T-helper 1 cell (primary cell): ENCODE measurements at places on chromosomes 13 and 19.

DNA sequence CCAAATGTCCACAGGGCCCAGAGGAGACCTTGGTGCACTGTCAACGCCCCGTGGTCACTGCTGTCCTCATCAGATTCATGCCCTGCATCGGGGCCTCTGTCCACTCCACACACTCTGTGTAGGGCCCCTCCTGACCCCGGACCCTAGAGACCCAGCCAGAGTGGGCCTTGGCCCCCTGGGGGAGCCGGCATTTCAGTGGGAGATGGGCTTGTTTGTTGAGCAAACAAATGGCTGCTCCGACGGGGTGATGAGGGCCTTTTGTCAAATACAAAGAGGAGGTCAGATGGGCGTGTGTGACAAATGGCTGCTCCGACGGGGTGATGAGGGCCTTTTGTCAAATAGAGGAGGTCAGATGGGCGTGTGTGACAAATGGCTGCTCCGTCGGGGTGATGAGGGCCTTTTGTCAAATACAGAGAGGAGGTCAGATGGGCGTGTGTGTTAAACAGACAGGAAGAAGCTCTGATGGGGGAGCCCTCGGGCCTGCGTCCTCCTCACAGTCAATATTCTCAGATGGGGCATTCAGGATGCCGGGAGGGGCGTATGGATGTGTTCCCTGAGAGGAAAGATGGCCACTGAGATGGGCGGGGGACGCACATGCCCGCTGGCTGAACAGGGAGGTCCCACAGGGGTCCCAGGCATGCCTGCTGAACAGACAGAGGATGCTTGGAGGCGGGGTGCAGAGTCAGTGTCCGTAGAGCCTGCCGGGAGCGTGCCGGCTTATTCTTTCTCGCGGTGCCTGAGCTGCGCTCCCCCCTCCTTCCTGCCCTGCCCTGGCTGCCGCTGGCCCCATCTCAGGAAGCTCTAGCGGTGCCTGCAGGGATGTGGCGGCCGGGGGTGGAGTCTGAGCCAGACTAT, 36.3 kb downstream of the SMIM24 start:
- DNase-seq: no peak

DNA sequence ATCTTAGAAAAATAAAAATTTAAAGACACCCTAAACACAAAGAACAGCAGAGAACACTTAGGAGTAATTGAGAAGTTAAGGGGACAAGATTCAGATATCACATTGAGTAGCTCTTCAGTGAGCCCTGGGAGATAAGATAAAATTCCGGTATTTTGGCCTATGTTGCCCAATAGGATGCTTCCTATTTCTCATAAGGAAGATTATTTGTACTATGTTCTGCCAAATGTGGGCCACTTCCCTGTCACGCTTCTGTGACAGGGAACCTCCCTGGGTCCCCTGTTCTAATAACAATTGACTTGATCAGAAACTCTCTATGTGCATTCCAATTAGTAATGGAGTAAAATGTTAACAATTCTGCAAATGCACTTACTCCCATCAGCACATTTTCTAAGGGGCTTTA, 310.7 kb downstream of the MYO16 start:
- no peak for DNase-seq

GRCh38 chr19:43642531-43642930, 2.9 kb upstream of the CADM4 start:
- DNase-seq: no peak

- no peak for DNase-seq
These were observed 711 bp upstream of the MIPEP start for GRCh38 chr13:23889615-23890607.

DNA sequence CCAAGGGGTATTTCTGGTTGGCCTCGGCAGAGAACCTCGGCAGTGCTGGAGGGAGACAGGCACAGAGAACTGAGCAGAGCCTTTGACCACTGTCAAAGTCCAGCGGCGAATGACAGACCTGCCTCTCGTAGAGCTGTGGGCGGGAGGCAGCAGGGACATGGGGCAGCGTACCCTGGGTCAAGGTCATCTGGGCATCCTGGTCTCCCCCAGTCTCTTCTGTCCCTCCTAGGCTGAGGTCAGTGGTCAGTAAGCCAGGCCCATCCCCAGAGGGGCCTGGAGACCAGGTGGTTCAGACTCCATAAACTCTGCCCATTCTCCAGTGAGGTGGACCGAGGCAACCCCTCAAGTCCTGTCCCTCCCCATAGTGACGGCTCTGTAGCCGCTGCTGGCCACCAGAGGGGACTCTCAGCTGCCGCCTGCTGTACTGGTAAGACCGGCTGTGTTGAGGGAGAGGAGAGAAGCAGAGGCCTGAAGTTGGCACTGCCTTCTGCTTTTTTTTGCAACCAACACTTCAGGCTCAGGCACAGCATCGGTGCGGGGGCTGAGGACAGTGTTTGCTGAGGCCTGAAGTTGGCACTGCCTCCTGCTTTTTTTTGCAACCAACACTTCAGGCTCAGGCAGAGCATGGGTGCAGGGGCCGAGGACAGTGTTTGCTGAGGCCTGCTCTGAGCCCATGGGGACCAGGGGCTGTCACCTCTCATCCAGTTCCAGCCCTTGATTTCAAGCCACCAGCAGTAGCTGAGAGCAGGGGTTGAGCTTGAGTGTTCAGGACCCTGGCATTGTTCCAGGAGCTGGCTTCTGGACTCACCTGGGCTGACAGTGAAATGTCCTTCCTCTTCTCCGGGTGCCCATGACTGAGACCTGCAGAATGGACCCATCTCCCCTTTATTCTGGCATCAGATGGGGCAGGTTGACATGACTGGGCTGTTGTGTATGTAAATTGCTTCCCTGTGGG, at the start of gene PGLYRP2:
TSS of gene PGLYRP2 (minus strand) at position 111 of the 955 bp plus-strand sequence. CDS start 130 bp downstream, outside the sequence.
- DNase-seq: no peak
